ENCODE measurements at places on chromosomes 11 and 22. TPM values are rescaled to one million over a fixed set of nuclear protein-coding genes. Genes with fewer than 3 reads are reported as not detected.

The LIF gene
- 2.5 TPM for total RNA-seq

The KBTBD3 gene
- 3.6 TPM for total RNA-seq

DNA sequence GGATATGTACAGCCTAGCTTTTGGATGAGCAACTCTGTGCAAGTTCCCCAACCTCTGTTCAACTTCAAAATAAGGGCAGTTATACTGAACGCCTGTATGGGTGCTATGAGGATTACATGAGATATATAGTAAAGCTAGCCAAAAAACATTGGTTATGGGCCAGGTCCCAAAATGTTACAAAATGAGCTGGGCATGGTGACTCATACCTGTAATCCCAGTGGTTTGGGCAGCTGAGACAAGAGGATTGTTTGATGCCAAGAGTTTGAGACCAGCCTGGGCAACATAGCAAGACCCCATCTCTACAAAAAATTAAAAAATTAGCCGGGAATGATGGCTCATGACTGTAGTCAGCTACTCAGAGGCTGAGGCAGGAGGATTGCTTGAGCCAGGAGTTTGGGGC is 118.4 kb downstream of the TEAD1 start:
- DNase-seq, result no peak

DNA sequence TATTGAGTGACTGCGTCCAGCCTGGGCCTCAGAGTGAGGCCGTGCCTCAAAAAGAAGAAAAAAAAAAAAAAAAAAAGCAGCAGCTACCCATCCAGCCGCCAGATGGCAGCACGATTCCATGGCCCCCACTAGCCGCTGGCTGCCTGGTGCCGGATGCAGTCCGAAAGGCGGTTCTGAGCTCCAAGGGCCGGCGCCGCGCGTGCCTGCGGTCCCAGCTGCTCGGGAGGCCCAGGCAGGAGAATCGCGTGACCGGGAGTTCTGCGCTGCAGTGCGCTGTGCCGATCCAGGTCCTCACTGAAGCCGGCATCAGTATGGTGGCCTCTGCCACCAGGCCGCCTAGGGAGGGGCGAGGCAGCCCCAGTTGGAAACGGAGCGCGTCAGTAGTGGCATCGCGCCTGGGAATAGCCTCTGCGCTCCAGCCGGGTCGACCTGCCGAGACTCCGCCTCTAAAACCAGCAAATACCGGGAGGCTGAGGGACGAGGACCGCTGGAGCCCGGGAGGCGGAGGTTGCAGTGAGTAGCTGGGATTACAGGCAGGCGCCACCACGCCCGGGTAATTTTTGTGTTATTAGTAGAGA is 19.3 kb downstream of the SCARF2 start:
- no peak for DNase-seq

GRCh38 chr11:88064097-88064705 is 111.0 kb downstream of the RAB38 start:
- no peak for DNase-seq

All from esophagus muscularis mucosa (tissue), 4 donors.